ENCODE measurements at places on chromosomes 5 and 9.
A peak's percentile ranks its signal among the peaks of the same experiment; 100 is the strongest.

GRCh38 chr5:107542831-107543231 lies 127.9 kb downstream of the EFNA5 start:
- DNase-seq: no peak

- DNase-seq: no peak
These were observed 90.2 kb upstream of the TAS2R1 start for GRCh38 chr5:9720361-9720760.

DNA sequence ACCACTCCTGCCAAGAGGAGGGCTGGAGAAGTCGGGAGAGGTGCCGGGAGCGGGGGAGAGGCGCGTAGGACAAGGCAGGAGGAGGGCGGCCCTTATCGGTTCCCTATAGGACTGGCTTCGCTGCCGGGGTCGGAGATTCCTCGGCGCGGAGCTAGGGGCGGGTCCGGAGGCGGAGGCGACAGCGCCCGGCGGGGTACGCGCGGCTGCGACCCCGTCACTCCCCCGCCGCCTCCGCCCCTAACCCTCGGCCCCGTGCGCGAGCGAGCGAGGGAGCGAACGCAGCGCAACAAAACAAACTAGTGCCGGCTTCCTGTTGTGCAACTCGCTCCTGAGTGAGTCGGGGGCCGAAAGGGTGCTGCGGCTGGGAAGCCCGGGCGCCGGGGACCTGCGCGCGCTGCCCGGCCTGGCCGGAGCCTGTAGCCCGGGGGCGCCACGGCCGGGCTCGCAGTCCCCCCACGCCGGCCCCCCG lies 2.0 kb downstream of the GLIS3 start:
- peak; percentile 20 for DNase-seq

- no peak for DNase-seq
These were observed 26.3 kb downstream of the SHLD3 start for GRCh38 chr5:65651144-65651543.

DNA sequence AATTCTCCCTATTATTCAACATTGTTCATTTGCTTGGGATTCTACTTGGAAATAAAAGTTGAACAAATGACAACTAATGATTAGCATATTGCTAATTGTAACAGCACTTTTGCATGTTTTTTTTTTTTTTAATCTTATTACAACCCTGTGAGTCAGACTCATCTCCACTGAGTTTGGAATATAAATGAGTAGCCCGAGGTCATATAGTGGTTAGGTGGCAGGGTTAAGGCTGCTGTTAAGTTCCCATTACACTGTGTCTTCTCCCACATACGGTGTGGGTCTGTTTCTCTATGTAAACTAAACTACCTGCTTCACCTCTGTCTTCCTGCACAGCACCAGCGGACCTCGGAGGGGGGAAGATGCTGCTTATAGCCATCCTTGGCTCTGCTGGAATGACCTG lies 92.4 kb downstream of the EQTN start:
- DNase-seq: no peak

- no peak for DNase-seq
These were observed 88.5 kb downstream of the FAM174A start for GRCh38 chr5:100623719-100624118.

GRCh38 chr5:102418531-102418930 lies 80.3 kb downstream of the SLCO6A1 start:
- no peak for DNase-seq

GRCh38 chr9:23587433-23587832 lies 238.6 kb downstream of the ELAVL2 start:
- DNase-seq: no peak

DNA sequence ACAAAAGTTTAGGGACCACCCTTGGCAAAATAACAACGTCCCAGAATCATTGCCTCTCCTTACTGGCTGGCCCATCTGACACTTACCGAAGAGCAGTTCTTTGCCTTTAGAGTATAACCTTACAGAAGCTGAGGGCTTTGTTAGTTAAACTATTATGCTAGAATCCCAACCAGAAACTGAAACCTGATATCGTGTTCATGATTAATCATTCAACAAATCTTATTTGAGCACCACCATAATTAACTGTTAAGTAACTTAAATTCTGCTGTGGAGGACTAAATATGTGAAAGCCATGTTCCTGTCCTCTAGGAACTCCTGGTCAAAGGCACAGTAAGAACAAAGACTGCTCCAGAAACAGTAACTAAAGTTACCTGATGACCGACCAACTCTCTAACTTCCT lies 104.9 kb downstream of the ARL15 start:
- DNase-seq: no peak

DNA sequence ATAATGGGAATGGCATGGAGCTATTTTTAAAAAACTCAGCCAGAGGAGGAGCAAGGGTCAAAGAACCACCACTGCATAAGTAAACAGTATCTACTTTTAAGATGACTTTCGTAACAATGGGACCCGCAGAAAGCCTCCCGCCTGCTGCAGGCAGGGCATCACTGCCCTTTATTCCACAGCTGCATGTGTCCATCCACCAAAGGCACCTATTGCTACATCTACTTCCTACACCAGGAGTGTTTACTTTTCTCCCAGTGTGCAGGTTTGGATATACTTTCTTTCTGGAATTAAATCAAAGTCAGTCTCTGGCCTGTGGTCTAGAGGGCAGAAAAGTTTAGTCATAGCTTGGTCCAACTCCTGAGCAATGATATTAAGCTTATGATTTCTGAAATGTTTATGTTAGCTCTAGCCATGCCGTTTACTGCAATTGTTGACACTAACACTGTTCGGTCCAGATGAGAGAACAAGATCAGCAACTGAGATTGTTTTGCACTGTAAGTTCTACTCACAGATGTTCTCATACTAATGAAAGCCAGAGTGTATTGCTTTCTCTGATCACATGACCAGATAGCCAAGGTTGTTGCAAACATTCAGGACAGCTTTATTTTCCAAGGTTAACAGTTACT lies 391.5 kb downstream of the FGF10 start:
- DNase-seq: no peak

- DNase-seq: no peak
These were observed 255.1 kb upstream of the TRIM32 start for GRCh38 chr9:116432051-116432450.

Measured in stimulated activated CD4-positive, alpha-beta T cell treated with anti-CD3 and anti-CD28 coated beads, Interleukin-15, amount 100 ng/mL, for 1 hour (primary cell).